ENCODE measurements at places on chromosomes 11 and 22.

GRCh38 chr11:60914633-60915247 lies 782 bp downstream of the TMEM109 start:
- peak; percentile 54 for DNase-seq

DNA sequence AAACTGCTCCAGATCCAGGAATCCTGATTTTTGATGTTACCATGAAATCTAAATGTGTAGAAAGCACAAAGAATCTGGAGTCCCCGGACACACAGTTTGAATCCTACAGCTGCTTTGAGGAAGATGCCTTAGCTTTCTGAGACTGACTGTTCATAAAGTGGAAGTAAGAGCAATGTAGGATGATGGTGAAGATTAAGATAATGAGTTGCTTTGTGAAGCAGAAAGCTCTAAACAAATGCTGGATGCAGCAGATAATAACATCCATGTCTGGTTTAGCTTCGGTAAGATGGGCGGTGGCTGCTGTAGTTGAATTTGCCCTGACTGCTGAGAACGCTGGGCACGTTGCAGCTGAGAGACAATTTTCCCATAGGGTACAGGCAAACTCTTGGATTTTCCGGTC lies 20.1 kb downstream of the OVOL1 start:
- DNase-seq: no peak

- DNase-seq: no peak
Measured at GRCh38 chr22:37173709-37174108, 14.3 kb downstream of the C1QTNF6 start.

DNA sequence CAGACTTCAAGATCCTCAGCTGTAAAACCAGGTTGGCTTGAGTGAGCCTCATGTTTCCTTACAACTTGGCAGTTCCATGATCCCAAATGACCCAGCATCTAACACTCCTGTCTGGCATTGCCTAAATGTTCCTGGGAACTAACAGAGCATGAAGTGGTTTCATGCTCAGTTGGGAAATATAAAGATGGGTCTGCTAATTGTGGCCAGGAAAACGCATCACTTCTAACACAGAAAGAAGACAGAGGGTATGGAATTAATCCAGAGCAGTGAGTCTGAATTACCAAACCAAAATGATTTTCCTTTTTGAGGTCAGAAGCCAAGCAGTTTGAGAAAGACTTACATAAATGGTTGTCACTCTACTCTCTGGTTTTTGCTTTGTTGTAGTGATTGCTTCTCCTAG lies 60.5 kb upstream of the MMP13 start:
- DNase-seq: no peak

DNA sequence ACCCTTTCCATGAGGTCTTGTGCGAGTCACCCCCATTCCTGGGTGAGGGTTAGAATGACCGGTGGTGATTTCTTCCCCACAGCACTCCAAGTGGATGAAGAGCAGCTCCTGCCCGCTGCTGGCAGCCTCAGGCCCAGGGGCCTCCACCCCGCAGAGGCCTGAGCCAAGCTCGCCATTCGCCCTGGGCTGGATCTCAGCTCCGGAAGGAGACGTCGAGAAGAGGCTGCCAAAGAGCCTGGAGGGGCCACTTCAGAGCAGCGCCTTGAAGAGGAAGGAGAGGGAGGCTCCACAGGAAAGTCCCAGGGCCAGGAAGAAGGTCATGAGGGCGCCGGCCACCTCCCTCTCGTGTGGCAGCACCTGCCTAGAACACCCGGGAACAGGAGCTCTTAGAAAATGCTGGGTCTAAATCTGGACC lies 8.4 kb downstream of the SLC29A2 start:
- peak; percentile 7 for DNase-seq

All from K562 (cell line).